Right ventricle myocardium superior (tissue), 1 donor: ENCODE measurements at places on chromosomes 5 and 9.

DNA sequence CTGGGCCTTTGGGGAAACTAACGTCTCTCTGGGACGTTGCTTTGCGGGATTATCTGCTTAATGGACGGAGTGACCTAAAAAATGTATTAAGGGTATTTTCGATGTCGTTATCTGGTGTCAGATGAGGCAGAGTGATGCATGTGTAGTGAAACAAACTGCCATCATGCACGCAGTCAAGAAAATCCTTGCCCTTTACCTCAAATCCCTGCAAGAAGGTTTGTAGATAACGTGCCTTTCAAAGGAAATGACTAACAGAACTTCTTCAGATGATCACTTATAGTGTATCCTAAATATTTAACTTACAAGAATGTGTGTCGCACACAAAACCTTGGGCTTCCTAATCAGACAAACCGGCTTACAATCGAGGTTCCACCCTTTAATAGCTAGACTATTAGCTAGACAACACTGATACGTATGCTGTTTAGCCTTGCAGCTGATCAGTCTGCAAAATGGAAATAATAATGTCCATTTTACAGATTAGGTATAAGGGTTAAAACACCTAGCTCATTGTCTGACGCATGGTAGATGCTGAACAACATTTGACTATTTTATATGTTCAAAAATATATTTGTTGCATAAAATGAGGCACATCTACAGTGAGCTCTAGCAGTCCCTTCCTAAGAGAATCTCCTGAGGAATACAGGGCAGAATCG, 541 bp upstream of the TBCA start:
- no peak for DNase-seq

- DNase-seq: no peak
Measured at GRCh38 chr9:14180960-14181537, 132.9 kb downstream of the NFIB start.

DNA sequence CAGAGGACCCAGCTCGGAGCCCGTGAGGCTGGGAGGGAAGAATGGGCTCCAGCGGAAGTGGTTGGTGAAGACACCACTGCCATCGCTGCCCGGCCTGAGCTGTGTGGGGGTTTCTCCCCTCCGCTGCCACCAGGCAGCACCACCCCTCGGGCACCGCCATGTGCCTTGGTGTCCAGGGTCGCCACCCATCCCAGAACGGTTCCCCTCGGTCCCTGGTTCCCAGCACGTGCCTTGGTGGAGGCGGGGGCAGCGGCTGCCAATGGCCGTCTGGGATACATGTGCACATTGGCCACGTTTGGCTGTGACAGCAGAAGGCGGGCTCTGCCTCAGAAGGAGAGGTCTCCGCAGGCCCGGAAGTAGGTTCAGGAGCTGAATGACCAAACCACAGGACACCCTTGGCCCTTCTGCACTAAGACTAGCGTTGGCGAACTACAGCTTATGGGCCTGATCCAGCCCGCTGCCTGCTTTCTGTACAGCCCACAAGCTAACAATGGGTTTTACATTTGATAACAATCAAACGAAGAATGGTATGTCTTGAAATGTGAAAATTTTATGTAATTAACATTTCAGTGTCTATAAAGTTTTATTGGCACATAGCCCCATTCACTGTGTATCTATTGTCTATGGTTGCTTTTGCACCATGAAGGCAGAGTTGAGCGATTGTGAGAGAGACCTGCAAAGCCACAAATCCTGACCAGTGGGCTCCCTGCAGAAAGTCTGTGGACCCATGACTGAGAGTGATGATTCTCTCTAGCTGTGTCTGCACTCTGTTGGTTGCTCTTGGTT, 91.7 kb upstream of the RAPGEF1 start:
- DNase-seq: peak; percentile 34

- DNase-seq: no peak
Measured at GRCh38 chr5:132027027-132027426, 15.6 kb upstream of the ACSL6 start.

GRCh38 chr5:2220741-2221140, 338.0 kb upstream of the IRX4 start:
- no peak for DNase-seq

GRCh38 chr5:168803541-168803940, 224.4 kb upstream of the PANK3 start:
- no peak for DNase-seq

GRCh38 chr9:77588271-77588937, 59.7 kb downstream of the GNA14 start:
- DNase-seq: no peak

DNA sequence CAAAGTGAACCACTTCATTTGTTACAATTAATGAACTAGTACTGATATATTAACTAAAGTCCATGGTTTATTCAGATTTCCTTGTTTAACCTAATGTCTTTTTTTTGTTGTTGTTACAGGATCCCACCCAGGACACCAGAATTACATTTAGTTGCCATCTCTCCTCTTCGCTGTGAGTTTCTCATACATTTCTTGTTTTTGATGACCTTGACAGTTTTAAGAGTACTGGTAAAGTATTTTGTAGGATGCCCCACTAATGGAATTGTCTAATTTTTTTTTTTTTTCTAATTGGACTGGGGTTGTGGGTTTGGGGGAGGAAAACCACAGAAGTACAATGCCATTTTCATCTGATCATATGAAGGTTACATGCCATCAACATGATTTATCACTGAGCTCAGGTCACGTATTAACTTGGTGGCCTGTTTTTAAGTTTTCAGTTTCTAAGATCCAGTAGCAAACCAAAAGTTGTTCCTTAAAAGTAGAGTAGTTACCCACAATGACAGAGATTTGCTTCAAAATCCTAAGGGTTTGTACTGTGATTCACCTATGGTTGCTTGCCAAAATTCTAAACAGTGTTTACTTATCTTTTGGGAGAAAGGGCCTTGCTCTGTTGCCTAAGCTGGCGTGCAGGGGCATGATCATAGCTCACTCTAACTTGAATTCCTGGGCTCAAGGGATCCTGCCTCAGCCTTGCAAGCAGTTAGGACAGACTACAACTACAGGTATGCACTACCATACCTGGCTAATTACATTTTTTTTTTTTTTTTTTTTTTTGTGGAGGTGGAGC, 4.5 kb upstream of the OTULIN start:
- DNase-seq: no peak

- DNase-seq: no peak
Measured at GRCh38 chr5:133461796-133462516, 150.4 kb downstream of the FSTL4 start.

GRCh38 chr9:110115826-110116542, 92.0 kb downstream of the C9orf152 start:
- no peak for DNase-seq

GRCh38 chr9:36218011-36218410, 27.3 kb downstream of the CLTA start:
- no peak for DNase-seq

DNA sequence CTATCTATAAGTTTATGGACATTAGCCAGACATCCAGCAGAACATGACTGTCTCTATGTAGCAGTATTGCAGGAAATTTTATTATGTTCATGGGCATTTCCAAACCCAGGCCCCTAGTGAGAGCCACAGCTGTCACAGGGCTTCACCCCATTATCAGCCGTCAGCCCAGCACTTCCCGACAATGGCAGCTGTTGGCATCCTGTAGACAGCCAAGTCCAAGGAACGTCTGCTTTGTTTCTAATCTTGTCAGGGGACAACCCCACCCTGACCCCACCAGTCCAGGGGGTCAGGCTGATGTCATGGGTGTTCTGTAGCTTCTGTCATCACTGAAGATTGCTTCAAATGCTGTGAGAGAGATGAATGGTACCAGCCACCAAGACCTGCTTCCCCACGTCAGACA, 565.3 kb upstream of the BRINP1 start:
- DNase-seq: no peak

DNA sequence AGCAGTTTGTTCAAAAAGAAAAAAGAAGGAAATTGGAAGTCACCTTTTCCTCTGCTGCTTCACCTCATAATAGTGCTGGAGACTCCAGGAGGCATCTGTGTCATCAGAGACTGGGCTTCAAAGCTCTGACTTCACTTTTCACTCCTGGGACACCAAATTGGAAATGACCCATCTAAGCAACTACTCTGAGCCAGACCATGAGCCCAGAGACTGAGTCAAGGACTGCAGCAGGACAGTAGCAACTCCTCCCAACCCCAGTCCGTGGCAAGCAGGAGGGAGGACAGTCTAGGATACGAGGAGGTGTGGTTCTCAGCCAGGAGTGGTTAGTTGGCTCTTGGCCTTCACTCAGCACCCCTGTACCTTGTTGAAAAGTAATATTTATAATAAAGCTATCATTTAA, 131.5 kb downstream of the INSYN2B start:
- DNase-seq: no peak

- DNase-seq: no peak
Measured at GRCh38 chr5:150333400-150333799, 24.1 kb upstream of the TCOF1 start.

- DNase-seq: no peak
Measured at GRCh38 chr5:72434781-72435437, 72.3 kb downstream of the ZNF366 start.

GRCh38 chr5:80296121-80296520, 23.7 kb upstream of the SPZ1 start:
- no peak for DNase-seq

DNA sequence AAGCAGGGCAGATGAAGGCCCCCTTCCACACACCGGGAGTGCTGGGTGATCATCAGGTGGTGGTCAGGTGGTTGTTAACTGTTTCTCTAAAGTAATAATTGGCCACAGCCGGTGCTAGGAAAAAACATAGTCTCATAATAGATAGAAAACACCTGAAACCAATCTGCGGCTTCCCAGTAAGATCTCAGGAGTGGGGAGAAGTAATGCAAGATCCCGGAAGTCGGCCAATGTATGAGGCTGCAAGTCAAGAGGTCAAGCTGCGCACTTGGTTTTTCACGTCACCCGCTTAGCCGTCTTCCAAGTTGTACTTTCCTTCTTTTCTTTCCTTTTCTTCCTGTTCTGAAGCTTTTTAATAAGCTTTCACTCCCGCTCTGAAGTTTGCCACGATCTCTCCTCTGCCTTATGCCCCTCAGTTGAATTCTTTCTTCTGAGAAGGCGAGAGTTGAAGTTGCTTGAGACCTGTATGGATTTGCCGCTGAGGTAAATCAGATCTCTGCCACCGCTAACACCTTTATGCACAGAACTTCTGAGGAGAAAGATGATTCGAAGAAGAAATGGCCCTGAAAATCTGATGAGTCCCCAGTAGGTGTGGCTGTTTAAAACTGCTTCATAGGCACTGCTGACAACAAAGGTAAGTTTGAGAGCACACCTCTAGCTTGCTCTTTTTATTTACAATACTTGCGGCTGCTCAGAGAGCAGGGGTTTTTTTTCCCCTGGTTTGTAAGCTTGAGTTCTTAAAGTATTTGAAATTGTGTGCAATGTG, 406.6 kb downstream of the FAM170A start:
- DNase-seq: no peak

GRCh38 chr5:36040651-36041536, 25.8 kb downstream of the UGT3A2 start:
- DNase-seq: no peak

- DNase-seq: no peak
Measured at GRCh38 chr9:92931606-92932005, 15.7 kb upstream of the FGD3 start.

GRCh38 chr9:96156171-96156974, 145.6 kb downstream of the HSD17B3 start:
- DNase-seq: no peak

DNA sequence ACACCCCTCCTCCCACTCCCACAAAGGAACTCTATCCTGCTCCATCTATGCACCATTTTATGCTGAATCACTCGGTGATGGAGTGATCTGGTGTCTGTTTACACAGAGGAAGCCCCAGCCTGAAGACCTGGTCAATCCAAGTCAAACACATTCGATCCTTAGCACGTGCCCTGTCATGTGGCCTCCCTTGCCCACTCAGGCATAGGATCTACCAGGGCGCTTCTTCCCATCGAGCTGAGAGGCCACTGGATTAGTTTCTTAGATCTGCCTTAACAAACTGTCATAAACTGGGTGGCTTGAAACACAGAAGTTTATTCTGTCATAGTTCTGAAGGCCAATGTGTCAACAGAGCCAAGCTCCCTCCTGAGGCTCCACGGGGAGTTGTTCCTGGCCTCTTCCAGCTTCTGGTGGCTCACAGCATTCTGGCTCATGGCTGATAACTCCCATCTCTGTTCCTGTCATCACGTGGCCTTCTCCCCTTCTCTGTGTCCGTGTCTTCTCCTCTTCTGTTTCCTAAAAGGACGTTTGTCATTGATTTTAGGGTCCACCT, 34.2 kb downstream of the FOXI1 start:
- DNase-seq: no peak

DNA sequence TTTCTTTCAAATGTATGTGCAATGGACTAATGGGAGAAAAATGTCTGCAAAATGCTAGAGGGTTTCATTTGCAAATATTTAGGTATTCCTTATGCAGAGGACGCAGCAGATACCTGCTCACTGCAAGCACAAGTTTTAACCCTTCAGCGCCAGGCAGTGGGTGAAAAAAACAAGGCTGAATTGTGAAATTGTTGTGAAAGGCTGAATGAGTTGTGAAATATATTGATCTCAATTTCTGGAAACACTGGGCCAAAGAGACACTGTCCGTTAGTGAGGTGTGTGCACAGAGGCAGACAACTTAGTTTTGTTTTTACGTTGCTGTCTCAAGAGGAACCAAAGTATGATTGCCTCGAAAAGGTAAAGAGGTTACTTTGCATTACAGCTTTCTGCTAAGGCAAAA, 18.8 kb downstream of the FUBP3 start:
- DNase-seq: no peak

DNA sequence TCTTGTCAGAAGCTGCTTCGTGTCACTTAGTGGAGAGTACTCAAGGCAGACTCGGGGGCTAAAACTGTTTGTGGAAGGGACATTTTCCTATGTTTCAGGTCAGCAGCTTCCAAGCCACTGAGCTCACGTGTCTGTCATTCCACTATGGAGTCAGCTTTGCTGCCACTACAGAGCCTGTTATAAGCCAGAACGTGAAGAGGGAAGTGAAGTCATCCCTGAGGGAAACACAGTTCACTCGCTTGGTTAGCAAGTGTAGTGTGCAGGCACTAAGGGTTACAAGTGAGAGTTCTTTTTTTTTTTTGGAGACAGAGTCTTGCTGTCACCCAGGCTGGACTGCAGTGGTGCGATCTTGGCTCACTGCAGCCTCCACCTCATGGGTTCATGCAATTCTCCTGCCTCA, 24.5 kb upstream of the LTC4S start:
- no peak for DNase-seq

DNA sequence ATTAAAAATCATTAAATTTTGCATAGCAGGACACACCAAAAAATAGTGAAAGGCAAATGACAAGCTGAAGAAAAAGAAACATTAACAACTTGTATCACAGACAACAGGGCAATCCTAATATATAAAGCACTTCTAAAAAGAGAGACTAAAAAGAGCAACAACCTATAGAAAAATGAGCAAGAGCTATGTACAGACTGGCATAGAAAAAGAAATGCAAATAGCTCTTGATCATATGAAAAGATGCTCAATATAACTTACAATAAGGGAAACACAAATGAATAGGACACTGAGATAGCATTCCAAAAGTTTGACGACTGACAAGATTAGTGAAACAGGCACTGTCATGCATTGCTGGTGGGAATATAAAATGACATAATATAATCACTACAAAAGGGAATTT, 235.9 kb downstream of the SEC61B start:
- DNase-seq: no peak
